Kasumi-1 (cell line): ENCODE measurements at places on chromosomes 2 and 18.
A peak's percentile ranks its signal among the peaks of the same experiment; 100 is the strongest.

GRCh38 chr18:2168022-2168421 is 403.3 kb downstream of the METTL4 start:
- DNase-seq, result no peak

GRCh38 chr2:147945660-147946059 is 74.9 kb downstream of the ORC4 start:
- DNase-seq, result peak; percentile 68

DNA sequence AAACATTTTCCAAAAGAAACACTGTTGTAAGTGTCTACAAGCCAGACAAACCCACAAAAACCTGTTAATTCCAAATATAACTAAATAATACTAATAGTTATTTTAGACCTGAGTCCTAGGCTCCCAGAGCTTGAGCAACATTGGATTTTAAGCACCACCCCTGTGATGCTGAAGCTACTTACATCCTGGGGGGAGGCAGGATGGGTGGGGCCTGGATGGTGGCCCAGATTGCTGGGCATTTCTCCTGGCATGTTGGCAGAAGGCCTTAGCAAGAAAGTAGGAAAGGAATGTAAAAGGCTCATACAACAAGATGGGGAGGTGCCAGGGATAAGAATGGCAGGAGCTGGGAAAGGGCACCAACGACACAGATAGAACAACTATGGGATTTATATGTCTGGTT is 50.7 kb upstream of the OTX1 start:
- DNase-seq, result no peak

DNA sequence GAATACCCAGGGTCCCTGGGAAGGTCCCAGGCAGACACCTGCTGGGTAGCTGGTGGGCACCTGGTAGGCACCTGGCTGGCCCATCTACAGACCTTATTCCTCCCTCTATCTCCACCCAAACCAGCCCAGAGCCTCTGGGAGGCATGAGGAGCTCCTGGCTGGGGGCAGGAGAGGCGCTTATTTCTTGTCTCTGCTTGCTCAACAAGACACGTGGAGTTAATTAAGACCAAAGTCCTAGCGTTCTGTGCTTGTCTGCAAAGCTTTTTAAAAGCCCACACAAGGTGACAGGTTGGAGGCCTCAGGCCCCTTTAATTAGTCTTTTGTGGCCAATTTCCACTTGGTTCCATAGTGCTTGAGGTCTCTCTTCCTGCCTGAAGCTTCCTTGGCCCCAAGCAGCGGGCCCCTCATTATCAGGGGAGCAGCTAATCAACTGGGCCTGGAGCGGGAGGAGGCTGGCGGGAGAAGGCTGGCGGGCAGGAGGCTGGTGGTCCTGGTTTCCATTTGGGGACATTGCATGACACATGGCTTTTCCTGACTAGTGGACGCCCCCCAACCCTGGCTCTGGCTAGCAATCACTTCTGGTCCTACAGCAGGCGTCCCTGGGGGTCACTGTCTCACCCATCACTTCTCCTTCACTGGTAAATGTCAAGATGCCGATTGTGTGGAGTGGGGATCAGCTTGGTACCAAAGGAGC is 65.4 kb upstream of the HDAC4 start:
- DNase-seq, result no peak

DNA sequence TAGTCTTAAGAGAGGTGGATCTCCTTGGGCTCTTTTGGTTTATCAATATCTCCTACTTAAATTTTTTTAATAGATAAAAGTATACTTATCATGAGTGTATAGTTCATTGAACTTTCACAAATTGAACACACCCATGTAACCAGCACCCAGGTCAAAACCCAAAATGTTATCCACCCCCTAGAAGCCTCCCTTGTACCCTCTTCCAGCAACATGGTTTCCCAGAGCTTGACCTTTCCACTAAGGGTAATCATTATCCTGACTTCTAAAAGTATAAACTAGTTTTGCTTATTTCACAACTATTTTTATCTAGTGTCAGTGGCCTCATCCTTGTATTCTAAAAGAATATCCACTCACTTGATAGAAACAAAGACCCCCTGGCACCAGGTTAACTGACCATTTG is 106.8 kb downstream of the MDH1 start:
- DNase-seq, result no peak

GRCh38 chr18:51405683-51406477 is 208.4 kb upstream of the MEX3C start:
- DNase-seq, result no peak

- DNase-seq, result no peak
Observed at GRCh38 chr2:155157711-155158110, 459.2 kb downstream of the KCNJ3 start.

DNA sequence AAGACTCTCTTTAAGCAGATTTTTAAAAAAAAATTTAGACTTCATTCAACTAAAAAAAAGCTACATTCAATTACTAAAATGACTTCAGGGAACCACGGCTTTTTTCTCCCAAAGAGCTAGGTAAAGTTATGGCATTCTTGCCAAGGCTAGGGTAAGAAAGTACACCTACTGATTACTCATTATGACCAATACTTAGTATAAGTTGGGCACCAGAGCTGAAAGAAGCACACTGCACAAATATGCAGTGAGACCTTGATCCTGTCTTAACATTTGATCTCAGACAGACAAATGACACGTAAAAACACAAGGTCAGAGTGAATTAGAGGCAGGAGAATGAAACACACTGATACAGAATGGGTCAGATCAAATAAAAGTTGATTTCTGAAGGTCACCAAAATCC is 88.7 kb downstream of the THADA start:
- no peak for DNase-seq

- no peak for DNase-seq
Observed at GRCh38 chr2:39640107-39640506, 25.6 kb upstream of the TMEM178A start.

DNA sequence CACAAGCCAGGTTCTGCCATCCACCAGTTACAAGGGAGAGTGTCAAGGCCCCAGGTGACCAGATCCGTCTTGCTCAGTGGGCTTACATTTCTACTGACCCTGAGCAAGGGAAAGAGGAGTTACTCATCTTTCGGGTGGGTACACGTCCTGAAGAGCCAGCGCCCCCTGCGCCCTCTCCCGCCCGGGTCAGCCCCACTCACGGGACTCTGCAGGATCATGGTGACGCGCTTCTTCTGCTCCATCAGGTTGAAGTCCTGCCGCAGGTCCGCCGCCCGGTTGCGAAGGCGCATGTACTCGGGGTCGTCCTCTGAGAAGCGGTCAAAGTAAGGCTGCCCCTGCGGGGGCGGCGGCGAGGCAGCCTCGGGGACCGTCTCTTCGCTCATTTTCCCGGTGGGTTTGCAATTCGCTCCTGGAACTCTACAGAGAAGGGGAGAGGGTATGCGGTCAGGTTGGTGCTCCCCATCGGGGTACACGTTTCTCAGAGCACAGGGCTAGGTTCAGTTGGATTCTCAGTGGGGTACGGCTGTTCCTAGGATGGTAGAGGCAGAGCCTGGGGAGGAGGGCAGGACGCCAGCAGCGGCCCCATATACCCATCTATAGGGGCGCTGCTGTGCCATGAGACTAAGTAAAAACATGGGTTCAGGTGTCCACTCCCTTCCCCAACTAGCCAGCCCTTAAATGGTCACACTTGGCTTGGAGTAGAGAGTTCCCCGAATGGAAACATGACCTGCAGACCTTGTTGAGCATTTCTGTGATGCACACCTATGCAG is 61.8 kb downstream of the ADD2 start:
- DNase-seq, result no peak

GRCh38 chr2:62939735-62940491 is 110.7 kb upstream of the OTX1 start:
- DNase-seq, result no peak

DNA sequence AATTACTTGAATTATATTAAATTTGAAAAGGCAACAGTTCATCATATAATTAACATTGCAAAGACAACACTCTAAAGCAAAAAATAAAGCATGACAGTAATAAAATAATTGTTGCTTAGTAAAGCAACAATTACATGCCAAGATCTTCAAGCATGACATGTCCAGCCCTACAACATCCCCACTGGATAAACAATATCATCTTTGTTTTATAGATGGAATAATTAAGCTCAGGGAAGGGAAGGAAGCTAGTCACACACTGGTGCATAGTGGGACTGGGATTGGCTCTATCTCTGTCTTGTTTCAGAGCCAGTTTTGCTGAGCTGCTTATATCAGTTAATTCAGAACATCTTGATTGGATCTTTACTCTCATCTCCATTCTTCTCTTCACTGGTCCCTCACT is 49.9 kb upstream of the PARD3B start:
- no peak for DNase-seq

- DNase-seq, result no peak
Observed at GRCh38 chr2:16821692-16822091, 156.1 kb upstream of the CYRIA start.

- no peak for DNase-seq
Observed at GRCh38 chr2:223282221-223282620, 230.2 kb downstream of the KCNE4 start.

- no peak for DNase-seq
Observed at GRCh38 chr2:231664727-231665126, 43.6 kb upstream of the PTMA start.

GRCh38 chr2:12284487-12284886 is 432.2 kb upstream of the TRIB2 start:
- no peak for DNase-seq

DNA sequence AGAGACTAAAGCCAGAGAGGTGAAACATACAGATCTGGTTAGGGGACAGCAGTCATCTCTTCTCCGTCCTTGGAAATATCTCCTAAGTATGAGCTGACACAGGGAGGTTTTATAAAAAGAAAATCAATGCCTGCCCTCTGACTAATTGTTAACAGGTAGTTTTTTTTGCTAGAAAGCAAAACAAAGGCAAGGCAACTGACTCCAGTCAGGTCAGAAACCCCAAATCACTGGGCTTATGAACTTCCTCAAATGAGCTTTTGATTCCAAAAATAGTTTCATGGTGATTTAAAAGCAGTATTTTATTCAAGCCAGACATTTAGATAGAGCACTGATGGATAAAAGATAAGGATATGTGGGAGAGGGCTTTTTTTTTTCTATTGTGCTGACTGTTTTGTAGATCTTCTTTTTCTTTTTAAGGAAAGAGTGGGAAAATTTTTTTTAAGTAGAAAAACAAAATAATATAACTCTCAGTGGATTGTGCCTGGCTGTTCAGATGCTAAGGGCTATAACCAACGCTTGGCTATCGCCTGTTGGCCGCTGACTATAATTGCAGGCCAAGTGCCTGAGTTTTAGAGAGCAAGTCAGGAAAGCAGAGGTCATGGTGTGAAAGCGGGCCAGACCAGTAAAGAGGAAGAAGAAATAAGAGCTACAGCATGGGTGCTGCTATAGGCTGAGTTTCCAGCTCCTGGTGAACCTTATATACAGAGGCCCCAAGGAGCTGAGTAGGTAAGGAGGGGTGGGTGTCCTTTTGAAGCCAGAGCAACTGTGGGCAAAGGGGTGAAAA is 44.9 kb downstream of the MRPL35 start:
- peak; percentile 54 for DNase-seq

DNA sequence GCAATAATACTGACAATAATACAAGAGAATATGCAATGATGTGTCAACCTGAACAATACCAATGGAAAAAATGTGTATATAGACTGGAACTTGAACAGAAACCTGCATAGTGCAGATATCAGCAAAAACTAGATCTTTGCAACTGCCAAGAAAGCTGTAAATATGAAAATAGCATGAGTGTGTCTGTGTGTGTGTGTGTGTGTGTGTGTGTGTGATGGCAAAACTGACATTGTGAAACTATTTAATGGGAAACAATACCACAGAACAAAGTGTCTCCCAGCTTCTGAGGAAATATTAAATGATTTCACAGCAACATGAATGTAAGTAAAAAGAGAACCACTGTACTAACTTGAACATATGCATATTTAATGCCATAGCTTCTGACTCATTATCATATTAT is 558.2 kb upstream of the LINC00305 start:
- DNase-seq, result peak; percentile 4

- no peak for DNase-seq
Observed at GRCh38 chr2:109373791-109374547, 239.8 kb downstream of the SEPTIN10 start.

- DNase-seq, result no peak
Observed at GRCh38 chr2:155391613-155392130, 693.2 kb downstream of the KCNJ3 start.

DNA sequence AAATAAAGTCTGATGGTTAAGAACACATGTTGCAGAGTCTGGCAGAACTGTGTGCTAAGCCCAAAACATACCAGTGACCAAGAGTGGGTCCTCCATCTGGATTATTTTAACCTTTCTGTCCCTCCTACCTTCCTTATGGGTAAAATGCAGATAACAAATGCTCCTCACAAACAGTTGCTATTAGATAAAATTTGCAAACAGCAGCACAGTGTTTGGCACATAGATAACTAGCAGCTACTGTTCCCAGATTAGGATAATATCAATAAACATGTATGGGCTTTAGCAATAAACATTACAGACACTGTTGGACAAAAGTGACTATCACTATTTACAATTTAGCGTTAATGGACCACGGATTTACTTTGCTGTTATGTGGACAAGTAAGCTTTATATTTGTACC is 154.9 kb downstream of the TCF4 start:
- DNase-seq, result no peak

- DNase-seq, result no peak
Observed at GRCh38 chr2:20208476-20208859, 16.5 kb downstream of the SDC1 start.

DNA sequence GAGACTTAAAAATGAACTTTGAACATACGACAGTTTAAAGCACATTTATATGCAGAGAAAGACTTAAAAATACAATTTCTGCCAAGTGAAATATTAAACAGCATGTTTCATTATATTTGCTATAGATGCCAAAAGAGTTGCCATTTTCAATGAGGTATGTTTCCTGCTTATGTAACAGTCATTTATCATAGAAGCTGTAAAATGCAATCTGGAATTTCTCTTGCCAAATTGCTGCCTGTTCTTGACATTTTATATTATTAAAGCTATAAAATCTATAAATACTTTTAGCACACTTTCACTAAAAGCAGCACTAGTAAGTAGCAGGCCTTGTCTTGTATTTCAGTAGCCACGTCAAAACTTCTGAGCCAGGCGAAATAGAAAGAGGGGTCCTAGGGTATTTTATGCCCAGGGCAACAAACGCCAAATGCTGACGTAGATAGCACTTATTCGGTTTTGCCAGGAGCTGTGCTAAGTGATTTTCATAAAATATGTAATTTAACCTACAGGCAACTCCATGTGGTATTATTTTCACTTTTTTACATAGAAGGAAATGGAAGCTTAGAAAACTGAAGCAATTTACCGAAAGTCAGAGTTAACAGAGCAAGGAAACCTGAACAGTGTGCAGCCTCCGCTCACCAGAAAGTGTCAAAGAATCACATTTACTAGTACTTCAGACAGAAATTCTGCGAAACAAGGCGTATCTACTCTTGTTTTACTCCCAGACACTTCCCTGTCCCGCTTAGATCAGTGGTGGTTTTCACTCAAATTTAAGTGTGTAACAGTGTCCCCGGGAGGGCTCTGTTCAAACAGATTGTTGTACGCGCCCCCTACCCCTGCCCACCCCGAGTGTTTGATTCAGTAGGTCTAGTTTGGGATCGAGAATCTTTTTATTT is 1.2 kb upstream of the CYP20A1 start:
- DNase-seq, result peak; percentile 42
